ENCODE measurements at places on chromosomes 2 and 18.

DNA sequence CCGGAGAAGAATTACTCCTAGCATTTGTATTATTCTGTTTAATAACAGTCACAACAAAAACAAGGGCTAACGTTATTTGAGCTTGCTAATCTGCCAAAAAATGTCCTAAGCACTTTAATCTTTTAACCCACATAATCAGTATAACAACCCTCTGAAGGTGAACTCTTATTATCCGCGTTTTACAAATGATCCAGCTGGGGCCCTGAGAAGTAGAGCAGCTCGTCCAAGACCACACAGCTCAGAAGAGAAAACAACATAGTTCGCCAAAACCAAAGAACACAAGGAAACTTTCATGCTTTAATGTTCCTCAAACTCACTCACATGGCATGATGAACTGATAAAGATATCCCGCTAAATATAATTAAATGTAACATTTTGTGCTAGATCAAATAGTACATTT lies 159.7 kb upstream of the ZNF236 start:
- no peak for DNase-seq

GRCh38 chr2:133848111-133848649 lies 279.9 kb upstream of the NCKAP5 start:
- no peak for DNase-seq

DNA sequence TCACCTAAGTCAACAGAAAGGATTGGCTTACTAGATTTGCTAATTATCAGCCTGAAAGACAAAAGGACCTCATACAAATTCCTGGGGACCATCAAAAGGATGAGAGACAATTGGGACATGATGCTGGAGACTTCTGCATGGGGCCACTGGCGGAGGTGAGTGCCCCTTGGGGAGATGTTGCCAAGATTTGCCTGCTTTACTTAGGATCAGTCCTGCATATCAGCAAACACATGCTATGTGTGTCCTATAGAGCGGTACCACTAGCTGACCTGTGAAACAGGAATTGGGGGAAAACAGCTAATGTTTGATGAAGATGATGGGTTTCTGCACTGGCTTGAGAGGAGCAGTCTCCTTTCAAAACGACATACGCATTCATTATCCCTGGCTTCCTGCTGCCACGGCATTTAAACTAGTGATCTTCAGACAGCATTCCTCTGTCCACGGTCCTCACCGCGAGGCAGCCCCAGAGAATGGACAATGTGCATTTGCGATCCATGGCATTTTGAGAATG lies 104.2 kb downstream of the TGIF1 start:
- no peak for DNase-seq

- DNase-seq: no peak
These were observed 61.8 kb upstream of the SLC66A3 start for GRCh38 chr2:11093467-11093866.

DNA sequence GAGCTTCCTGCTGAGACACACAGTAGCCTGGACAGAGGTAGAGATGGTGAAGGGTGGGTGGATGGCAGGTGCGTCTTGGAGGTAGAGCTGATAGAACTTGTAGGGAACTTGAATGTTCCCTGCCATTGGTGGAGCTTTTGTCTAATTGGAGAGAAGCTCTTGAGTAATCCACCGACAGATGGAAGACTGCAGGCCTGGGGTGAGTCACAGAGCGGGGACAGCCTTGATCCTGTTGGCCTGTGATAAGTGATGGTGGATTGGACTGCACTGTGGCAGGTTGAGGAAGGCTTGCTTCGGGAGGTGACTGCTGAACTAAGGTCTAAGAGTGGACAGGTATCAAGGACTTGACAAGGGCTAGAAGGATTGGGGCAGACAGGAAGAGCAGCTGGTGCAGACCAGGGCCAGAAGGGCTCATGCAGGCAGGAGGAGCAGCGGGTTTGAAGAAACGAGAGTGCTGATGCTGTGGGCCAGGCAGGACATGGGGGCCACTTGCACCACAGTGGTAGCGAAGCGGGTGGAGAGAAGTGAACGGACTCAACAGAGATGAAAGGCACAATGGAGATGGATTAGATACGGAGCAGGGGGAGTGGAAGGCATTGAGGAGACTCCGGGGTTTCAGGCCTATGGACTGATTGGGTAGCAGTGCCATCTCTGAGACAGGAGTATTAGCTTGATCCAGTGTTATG lies 16.3 kb downstream of the CABLES1 start:
- no peak for DNase-seq

DNA sequence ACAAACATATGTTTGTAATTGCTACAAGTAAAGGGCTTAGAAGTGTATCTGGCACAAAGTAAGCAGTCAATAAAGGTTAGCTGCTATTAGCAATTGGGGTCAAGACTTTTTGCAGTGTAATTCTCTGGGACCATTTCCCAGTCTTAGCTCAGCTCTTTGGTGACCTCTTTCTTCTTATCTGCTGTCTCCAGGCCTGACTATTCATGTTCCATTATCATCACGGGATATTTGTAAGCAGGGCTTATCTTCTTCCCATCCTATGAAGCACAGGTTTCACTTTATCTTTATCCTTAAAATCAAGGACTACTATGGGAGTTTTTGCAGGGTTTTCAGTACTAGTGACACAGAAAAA lies 131.7 kb downstream of the DOCK10 start:
- no peak for DNase-seq

DNA sequence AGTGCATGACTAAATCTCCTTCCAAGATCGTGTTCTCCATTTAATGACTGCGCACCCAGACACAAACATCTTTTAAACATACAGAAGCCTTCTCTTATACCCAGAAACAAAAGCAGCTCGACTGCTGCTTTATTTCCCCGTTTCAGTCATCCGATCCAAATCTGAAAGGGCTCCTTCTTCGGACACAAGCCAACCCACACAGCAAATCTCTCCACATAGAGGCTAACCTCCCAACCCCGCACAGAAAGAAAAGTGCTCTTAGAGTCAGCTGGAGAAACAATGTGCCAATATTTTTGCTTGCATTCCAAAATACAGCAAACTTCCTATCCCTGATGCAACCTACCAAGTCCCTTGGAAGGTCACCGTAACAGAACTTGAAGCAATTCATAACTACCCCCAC lies 29.1 kb downstream of the GAREM1 start:
- no peak for DNase-seq

GRCh38 chr2:143940720-143941119 lies 579.2 kb downstream of the ZEB2 start:
- no peak for DNase-seq

- DNase-seq: no peak
These were observed 132.7 kb upstream of the NT5C1B start for GRCh38 chr2:18722101-18722500.

All from CD4-positive, alpha-beta T cell treated with Interleukin-6 at 100 ng/mL for 8 hours (primary cell).